Lung (tissue), 17 donors: ENCODE measurements at places on chromosomes 5 and 9. TPM values are rescaled to one million over a fixed set of nuclear protein-coding genes. Genes with fewer than 3 reads are reported as not detected.
A peak's percentile ranks its signal among the peaks of the same experiment; 100 is the strongest.

DNA sequence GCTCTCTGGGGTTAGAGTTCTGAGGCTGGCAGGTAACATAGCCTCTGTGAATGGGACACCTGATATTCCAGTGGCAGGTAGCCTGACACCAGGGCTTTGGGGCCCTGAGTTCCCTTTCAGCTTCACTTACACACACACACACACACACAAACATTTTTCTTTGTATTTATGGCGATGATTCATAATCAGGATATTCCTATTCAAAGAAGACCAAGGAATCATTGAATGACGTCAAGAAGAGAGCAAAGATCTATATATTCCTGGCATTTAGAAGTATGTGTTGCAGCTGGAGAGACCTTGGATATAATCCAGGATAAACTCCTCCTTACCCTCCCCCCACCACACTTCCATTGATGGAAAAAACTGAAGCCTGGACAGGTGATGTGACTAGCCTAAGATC lies 7.9 kb upstream of the ENTREP1 start:
- DNase-seq = no peak
- H3K36me3 ChIP-seq = no peaks in the 10 kb centered on the region

GRCh38 chr9:130245474-130245873 lies 20.1 kb upstream of the HMCN2 start:
- H3K27ac ChIP-seq = no peak overlapping the region
- H3K36me3 ChIP-seq = no peaks in the 10 kb centered on the region

DNA sequence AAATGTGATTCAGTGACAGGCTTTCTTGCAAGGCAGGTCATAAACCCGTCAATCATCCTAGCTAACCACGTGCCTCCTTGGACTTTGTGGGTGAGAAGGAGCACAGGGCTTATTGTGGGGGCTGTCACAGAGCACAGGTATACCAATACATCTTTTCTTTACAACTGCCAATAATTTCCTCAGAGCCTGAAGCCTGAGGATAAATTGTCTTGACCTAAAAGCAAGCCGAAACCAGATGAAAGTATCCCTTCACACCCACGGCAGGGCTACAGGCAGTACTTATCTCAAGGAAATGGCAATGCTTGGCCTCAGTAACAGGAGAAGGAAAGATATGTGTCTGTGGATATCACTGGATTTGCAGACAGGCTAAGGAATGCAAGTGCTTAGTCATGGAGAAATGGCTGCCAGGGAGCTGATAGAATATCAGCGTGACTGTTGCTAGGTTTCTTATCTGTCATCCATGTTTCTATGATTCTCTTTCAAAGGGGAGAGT lies 90.3 kb upstream of the ZNF366 start:
- peak overlapping the region; percentile 42 for H3K27ac ChIP-seq
- H3K4me1 ChIP-seq = peaks cover 8% of the 10 kb centered on the region
- H3K27me3 ChIP-seq = no peaks in the 10 kb centered on the region
- peak; percentile 58 for DNase-seq
- no peaks in the 10 kb centered on the region for H3K36me3 ChIP-seq

The SPAAR gene
- total RNA-seq = 3.7 TPM

GRCh38 chr5:165783024-165783423 lies 2277.6 kb downstream of the MAT2B start:
- no peaks in the 10 kb centered on the region for H3K4me1 ChIP-seq
- H3K4me3 ChIP-seq = no peak overlapping the region
- no peaks in the 10 kb centered on the region for H3K36me3 ChIP-seq
- no peaks in the 10 kb centered on the region for H3K27me3 ChIP-seq

The MLANA gene
- not detected for total RNA-seq

- H3K36me3 ChIP-seq = no peaks in the 10 kb centered on the region
- H3K4me3 ChIP-seq = no peak overlapping the region
- H3K27ac ChIP-seq = no peak overlapping the region
- no peak for DNase-seq
Observed at GRCh38 chr9:114775981-114776380, 29.9 kb downstream of the TNFSF15 start.

The GRXCR2 gene
- total RNA-seq = not detected

The CCNJL gene
- total RNA-seq = 22.3 TPM

DNA sequence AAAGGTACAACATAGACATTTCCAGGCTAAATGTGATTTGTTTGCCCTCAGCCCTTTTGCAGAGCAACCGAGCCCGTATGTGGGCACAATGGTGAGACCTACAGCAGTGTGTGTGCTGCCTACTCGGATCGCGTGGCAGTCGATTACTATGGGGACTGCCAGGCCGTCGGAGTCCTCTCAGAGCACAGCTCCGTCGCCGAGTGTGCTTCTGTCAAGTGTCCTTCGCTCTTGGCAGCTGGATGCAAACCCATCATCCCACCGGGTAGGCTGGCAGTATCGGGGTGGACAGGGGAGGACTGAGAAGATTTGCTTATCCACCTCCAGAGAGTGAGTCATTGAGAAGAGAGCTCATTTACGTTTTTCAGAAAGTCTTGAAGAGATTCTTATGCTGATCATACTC lies 17.8 kb upstream of the GLIPR2 start:
- no peak overlapping the region for H3K4me3 ChIP-seq
- H3K27ac ChIP-seq = no peak overlapping the region
- DNase-seq = peak; percentile 40

DNA sequence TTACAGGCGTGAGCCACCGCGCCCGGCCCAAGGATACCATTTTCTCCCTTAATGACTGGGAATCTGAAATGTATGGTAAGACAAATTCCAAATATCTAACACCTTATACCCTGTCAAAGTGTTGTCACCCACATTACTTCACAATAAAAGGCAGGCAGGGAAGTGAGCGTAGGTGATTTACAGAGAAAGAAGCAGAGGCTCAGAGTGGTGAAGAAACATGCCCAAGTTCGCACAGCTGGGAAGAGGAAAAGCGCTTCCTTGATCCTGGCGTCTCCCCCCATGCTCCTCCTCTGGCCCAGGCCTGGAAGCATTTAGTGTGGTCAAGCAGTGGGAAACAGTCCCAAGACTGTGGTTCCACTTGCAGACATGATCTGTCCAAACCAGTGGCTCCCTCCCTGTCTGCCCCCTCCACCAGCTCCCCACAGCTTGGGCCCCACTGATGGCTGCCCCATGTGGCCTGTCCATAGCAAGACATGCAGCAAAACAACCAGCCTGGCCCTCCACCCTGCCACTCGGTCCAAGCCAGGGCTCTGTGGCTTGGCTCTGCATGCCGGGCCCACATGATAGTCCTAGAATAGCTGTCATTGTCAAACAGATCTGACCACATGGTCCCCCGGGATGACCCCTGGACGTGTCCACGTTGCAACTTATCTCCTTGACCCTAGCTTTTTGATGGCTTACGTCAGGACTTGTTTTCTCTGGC lies 107.2 kb downstream of the TTLL11 start:
- no peak for DNase-seq
- H3K27ac ChIP-seq = no peak overlapping the region
- H3K27me3 ChIP-seq = no peaks in the 10 kb centered on the region
- H3K4me1 ChIP-seq = peaks cover 8% of the 10 kb centered on the region

The SLC25A2 gene
- 0.17 TPM for total RNA-seq

DNA sequence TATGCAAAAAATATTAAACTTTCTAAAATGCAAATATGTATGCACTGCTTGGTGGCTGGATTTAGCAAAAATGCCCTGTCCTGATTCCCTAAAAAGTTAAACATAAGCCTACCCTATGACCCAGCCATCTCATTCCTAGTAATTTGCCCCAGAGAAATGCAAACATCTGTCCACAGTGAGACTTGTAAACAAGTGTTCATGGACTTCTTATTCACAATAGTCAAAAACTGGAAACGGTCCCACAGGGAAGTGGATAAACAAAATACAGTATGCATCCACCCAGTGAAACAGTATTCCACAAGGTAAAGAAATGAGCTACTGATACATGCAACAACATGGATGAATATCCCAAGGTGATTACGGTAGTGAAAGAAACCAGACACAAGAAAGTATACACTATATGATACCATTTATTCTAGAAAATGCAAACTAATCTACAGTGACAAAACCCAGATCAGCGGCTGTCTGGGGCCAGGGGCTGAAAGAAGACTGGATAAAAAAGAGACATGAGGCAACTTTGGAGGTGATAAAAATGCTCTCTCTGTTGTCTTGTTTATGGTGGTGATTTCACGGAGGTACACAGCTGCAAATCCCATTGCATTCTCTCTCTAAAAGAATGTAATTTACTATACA lies 277.3 kb downstream of the GLIS3 start:
- H3K36me3 ChIP-seq = no peaks in the 10 kb centered on the region
- H3K27me3 ChIP-seq = no peaks in the 10 kb centered on the region
- H3K27ac ChIP-seq = no peak overlapping the region
- no peak for DNase-seq
- peaks cover 12% of the 10 kb centered on the region for H3K4me1 ChIP-seq
- H3K4me3 ChIP-seq = no peak overlapping the region

GRCh38 chr9:37989701-37990100 lies 79.3 kb downstream of the SHB start:
- H3K27me3 ChIP-seq = no peaks in the 10 kb centered on the region
- no peak for DNase-seq
- H3K27ac ChIP-seq = no peak overlapping the region
- no peak overlapping the region for H3K4me3 ChIP-seq

The NUTM2F gene
- not detected for total RNA-seq

DNA sequence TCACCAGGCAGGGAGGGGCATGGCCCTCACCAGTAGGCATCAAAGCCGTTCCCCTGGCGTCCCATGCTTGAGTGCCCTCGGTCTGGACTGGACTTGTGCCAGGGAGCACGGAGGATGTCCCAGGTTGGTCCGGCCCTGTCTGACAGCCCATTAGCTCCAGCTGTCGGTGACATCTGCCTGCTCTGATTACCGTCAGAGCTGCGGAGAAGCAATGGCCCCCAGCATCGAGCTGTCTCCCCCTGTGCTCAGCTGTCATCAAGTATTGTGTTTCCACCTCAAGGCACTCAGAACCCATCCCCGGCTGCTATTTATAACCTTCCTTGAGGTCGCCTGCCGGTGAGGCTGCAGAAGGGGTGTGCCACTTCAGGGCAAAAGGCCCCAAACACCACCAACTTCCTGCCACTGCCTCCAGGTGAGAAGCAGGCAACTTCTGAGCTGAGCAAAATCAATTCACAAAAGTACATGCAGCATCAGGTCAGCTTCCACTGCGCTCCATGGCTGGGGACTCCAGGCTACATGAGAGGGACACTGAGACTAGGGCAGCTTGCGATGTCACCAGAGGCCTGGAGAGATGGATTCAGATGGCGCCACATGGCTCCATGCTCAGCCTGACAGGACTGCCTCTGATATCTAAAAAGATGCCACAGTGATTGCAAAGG lies 142.7 kb downstream of the C5orf15 start:
- no peak overlapping the region for H3K27ac ChIP-seq
- H3K27me3 ChIP-seq = no peaks in the 10 kb centered on the region
- no peaks in the 10 kb centered on the region for H3K36me3 ChIP-seq

DNA sequence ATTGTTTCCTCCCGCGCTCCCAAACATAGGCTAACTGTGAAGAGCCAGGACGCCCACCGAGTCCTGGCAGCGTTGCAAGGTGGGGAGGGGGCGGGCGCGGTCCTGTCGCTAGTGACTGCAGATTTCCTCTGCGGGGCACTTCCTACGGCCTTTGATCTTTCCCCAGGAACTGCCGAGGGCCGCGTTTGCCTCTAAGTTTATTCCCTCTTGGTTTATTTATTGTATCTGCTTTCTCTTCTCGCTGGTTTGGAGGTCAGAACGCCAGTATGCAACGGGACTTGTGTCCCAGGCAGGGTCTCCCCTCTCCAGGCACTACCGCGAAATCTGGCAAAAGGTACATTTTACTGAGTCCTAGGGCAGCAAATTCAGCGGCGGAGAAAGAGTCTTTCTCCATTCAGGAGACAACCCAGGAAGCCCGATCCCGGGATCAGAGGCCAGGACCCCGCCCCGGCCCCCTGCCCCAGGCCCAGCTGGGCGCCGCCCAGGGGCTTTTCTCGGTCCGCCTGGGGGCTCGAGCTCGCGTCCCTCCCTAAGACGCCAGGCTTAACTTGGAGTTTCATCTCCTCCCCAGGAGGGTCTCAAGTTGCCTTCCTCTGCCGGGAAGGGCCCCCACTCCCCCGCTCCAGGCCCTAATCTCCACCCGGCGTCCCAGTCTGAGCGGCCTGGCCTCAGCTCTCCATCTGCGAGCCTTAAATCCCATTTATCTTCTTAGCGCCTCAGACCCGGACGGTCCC lies 884 bp upstream of the EGFLAM start:
- no peaks in the 10 kb centered on the region for H3K36me3 ChIP-seq
- H3K4me1 ChIP-seq = no peaks in the 10 kb centered on the region
- H3K27ac ChIP-seq = peak overlapping the region; percentile 29
- H3K27me3 ChIP-seq = peaks cover 27% of the 10 kb centered on the region
- peak; percentile 19 for DNase-seq

The ELP1 gene
- 20.9 TPM for total RNA-seq
